ENCODE measurements at places on chromosomes 3 and 15.

GRCh38 chr3:72383883-72384282 lies 464.4 kb downstream of the SHQ1 start:
- H3K27ac ChIP-seq: no peak overlapping the region
- no peaks in the 10 kb centered on the region for H3K27me3 ChIP-seq
- H3K36me3 ChIP-seq: peaks cover 18% of the 10 kb centered on the region
- H3K4me3 ChIP-seq: no peak overlapping the region
- no peak for DNase-seq
- peaks cover 85% of the 10 kb centered on the region for H3K4me1 ChIP-seq

DNA sequence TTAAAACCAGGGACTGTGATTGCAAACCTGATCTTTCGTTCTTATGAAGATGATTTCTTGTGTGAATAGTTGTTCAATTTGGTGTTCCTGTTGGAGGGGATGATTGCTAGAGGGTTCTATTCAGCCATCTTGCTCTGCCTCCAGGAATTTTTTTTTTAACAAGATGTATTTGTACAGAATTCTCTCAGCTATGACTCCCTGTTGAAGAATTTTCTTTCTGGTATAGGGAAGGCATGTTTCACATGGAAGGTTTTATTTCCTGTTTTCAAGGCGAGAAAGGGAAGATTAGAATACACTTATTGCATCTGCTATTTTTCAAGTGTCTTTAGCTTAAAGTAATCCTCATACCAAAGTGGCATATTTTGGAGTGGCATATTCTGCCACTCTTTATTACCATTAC lies 5.6 kb upstream of the LRRC34 start:
- no peak overlapping the region for H3K4me3 ChIP-seq
- DNase-seq: no peak
- no peak overlapping the region for H3K27ac ChIP-seq
- H3K27me3 ChIP-seq: peaks cover 8% of the 10 kb centered on the region
- H3K36me3 ChIP-seq: no peaks in the 10 kb centered on the region
- H3K4me1 ChIP-seq: peaks cover 13% of the 10 kb centered on the region

- no peak overlapping the region for H3K4me3 ChIP-seq
- H3K27me3 ChIP-seq: peaks cover 5% of the 10 kb centered on the region
- no peak overlapping the region for H3K27ac ChIP-seq
These were observed 275.9 kb downstream of the DOCK3 start for GRCh38 chr3:50950591-50950990.

- H3K4me1 ChIP-seq: peaks cover 4% of the 10 kb centered on the region
- H3K27ac ChIP-seq: no peak overlapping the region
- no peak overlapping the region for H3K4me3 ChIP-seq
- H3K36me3 ChIP-seq: no peaks in the 10 kb centered on the region
- no peak for DNase-seq
These were observed 49.8 kb upstream of the CTDSPL start for GRCh38 chr3:37811625-37812498.

DNA sequence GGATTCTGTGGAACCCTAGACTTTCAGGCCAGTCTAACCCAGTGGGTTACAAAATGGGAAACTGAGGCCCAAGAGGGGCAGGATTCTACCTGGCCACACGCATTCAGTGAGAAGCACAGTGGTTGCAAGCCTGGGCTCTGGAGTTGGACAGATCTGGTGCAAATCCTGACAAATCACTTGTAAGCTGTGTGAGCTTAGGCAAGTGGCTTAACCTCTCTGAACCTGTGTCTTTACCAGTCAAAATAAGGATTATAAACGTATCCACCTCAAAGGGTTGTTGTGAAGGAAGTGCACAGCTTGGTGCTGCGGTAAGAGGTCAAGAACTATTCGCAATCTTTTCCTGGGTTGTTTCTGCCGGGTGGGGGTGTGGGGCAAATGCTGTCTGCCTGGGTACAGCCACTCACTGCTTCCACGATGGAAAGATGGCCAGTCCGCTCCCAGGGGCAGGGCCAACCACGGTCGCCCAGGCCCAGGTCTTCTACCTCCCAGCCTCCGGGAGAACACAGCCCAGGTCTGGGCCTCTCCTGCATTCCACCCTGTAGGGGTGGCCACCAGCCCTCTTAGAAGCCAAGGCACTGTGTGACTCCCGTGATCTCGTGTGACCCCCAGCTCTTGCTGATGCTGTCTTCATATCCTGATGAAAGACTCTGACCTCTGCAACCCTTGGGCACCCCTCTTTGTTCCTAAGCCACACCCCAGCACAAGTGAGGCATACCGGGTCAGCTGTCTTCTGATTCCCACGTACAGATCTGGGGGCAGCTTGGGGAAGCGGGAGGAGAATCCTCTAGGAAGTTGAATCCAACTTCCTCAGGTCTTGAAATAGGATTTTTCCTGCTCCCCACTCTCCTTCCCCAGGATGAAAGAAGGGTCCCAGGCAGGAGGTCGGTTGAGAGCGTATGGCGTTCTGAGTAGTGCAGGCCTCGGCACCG lies 1.5 kb downstream of the CHRNA3 start:
- DNase-seq: no peak
- peaks cover 8% of the 10 kb centered on the region for H3K4me1 ChIP-seq
- no peaks in the 10 kb centered on the region for H3K36me3 ChIP-seq
- peaks cover 44% of the 10 kb centered on the region for H3K27me3 ChIP-seq

GRCh38 chr15:73637527-73637926 lies 4.3 kb upstream of the NPTN start:
- H3K4me1 ChIP-seq: peaks cover 30% of the 10 kb centered on the region
- H3K36me3 ChIP-seq: no peaks in the 10 kb centered on the region
- no peak for DNase-seq
- H3K27me3 ChIP-seq: peaks cover 28% of the 10 kb centered on the region

DNA sequence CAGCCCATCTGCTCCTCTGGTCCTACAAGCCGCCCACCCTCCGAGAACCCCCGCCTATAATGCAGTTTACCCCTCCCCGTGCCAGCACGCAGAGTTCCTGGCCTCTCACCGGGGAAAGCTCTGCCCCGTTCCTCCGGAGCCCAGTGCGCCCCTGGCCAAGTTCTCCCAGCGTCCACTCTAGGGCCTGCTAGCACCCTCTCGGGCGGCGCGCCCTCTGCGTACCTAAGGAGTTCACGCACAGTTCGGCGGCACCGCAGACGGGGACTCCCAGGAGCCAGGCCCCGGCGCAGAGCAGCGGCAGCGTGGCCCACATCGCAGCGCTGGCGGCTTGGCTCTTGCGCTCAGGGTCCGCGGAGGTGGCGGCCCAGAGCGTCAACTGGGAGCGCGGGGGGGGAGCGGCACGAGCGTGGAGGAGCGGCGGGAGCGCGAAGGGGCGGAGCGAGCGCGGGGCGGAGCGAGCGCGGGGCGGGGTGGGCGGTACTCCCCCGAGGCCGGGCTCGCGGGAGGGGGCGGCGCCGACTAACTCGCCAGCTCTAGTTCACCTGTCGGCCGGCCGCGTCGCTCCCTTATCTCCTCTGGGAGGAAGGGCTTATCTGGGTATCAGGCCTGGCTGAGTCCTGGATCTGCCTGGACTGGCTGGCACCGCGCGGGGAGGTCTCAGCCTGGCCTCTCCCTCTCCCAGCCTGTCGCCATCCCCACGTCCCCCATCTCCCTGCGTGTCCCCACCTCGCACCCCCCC lies at the start of gene CTSH:
TSS of gene CTSH (minus strand) at position 378 of the 739 bp plus-strand sequence. CDS start at position 313, 65 bp downstream.
- H3K4me1 ChIP-seq: peaks cover 1% of the 10 kb centered on the region
- peak within 1 kb of the TSS; percentile 74 for H3K4me3 ChIP-seq
- H3K27me3 ChIP-seq: peaks cover 15% of the 10 kb centered on the region
- peaks cover 2% of the 10 kb centered on the region for H3K36me3 ChIP-seq
- peak; percentile 74 for DNase-seq
- peak within 1 kb of the TSS; percentile 27 for H3K27ac ChIP-seq

DNA sequence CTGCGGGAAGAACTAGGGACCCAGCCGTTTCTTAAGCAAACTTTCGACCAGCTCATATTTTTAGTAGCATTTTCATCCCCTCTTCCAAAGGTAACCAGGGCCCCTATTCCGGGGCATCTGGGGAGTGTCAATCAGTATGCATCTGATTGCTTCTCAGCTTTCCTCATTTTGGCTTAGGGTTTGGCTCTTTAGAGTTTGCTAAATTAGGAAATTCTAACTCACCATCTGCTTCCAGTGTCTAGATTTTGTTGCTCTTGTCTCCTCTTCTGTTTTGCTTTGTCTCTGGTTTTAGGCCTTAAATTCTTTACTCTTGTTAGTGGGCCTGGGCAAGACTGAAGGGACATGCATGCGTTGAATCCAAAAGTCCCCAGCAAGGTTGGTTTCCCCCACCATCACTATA lies 9.6 kb upstream of the ABTB1 start:
- H3K4me1 ChIP-seq: no peaks in the 10 kb centered on the region
- no peak overlapping the region for H3K4me3 ChIP-seq
- no peak overlapping the region for H3K27ac ChIP-seq
- H3K27me3 ChIP-seq: peaks cover 2% of the 10 kb centered on the region
- no peak for DNase-seq

GRCh38 chr15:29074045-29074444 lies 188.3 kb downstream of the APBA2 start:
- H3K4me1 ChIP-seq: no peaks in the 10 kb centered on the region
- H3K36me3 ChIP-seq: peaks cover 8% of the 10 kb centered on the region

DNA sequence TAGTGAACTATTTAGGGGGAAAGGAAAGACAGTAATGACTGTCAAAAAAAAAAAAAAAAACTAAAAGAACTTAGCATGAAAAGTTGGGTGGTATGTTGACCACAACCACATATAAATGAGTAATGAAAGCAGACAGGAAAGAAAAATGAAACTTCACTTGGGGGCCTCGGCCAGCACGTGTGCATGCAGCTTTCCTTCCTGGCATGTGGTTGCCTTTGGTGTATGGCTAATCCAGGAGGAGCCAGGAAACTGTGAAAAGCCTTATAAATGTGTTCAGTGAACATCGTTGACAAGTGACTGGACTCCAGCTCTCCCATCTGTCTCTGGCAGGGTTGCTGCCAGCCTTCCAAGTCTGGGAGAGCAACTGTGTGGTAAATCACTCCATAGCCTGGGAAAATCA lies 195.1 kb downstream of the DTWD1 start:
- peaks cover 16% of the 10 kb centered on the region for H3K4me1 ChIP-seq
- H3K4me3 ChIP-seq: no peak overlapping the region
- H3K36me3 ChIP-seq: no peaks in the 10 kb centered on the region
- H3K27me3 ChIP-seq: peaks cover 8% of the 10 kb centered on the region

DNA sequence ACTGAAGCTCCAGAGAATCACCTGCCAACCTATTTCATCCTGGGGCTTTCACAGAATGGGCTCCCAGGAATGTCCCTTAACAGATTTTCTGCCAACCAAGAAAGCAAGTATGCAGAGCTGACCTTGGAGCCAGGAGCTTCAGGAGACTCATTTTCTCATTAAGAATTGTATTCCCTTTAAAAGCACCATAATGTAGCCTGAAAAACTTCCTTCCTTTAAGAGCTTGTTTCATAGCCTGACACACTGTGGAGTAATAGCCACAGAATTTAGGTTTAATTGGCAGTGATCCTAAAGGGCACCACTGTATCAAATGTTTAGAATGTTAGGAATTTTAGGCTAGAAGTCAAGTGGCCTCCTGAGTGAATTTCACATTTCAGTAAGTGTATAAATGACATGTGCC lies 309.8 kb downstream of the GBE1 start:
- no peak overlapping the region for H3K4me3 ChIP-seq
- no peak for DNase-seq
- no peaks in the 10 kb centered on the region for H3K4me1 ChIP-seq
- no peaks in the 10 kb centered on the region for H3K36me3 ChIP-seq
- no peak overlapping the region for H3K27ac ChIP-seq

DNA sequence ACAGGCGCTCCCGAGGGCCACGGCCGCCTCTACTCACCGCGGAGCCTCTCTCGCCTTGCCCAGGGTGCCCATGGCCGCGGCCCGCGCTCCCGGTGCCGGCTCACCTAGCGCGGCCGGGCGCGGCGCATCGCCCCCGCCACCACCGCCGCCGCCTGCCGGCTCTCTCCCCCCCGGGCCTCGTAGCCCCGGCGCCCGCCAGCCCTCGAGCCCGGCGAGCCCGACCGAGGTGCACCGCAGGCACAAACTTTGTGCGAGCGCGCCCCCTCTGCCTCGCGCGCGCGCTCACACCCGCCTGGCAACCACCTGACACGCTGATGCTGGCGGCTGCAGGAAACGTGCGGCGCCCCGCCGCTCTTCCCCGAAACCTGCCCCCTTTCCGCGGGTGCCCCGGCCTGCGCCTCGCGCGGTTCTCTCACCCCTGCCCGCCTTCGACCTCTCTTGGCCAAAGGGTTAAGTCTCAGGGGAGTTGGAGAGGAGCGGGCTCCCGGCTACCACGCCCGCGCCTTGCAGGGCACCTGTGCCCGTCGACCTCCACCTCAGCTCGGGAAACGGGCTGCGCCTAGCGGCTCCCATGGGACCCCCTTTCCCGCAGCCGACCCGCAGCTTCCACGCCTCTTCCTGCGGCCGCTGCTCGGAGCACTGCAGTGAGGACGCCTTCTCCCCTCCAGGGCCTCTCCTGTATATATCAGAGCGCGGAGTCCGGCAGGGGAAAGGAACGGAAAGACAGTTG lies at the start of gene RASGRP1:
TSS of gene RASGRP1 (minus strand) at position 258 of the 730 bp plus-strand sequence. CDS start at position 72, 186 bp downstream.
- peak within 1 kb of the TSS; percentile 92 for H3K4me3 ChIP-seq
- H3K27ac ChIP-seq: peak within 1 kb of the TSS; percentile 92
- peak; percentile 83 for DNase-seq

- no peak overlapping the region for H3K4me3 ChIP-seq
- H3K27ac ChIP-seq: peak overlapping the region; percentile 35
- peaks cover 29% of the 10 kb centered on the region for H3K27me3 ChIP-seq
- H3K36me3 ChIP-seq: no peaks in the 10 kb centered on the region
- DNase-seq: peak; percentile 11
These were observed 192.2 kb upstream of the THRB start for GRCh38 chr3:24686808-24687207.

DNA sequence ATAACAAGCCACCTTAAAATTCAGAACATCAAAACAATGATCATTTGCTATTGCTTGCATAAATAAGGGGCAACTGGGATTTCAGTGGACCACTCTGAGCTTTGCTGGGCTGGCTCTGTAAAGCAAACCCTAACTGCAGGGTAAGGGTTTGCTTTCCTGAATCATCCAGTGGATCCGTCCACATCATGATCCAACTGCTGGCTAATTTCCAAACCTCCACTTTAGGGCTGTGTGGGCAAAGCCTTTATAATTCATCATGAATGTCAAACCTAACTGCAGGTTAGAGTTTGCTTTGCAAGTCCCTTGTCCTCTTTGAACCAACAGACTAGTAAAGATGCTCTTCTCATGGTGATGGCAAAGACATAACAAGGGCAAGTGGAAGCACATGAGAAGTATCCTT lies 76.1 kb downstream of the SYNPR start:
- peaks cover 19% of the 10 kb centered on the region for H3K27me3 ChIP-seq
- H3K36me3 ChIP-seq: no peaks in the 10 kb centered on the region
- no peak overlapping the region for H3K4me3 ChIP-seq
- no peak overlapping the region for H3K27ac ChIP-seq
- H3K4me1 ChIP-seq: no peaks in the 10 kb centered on the region
- no peak for DNase-seq

DNA sequence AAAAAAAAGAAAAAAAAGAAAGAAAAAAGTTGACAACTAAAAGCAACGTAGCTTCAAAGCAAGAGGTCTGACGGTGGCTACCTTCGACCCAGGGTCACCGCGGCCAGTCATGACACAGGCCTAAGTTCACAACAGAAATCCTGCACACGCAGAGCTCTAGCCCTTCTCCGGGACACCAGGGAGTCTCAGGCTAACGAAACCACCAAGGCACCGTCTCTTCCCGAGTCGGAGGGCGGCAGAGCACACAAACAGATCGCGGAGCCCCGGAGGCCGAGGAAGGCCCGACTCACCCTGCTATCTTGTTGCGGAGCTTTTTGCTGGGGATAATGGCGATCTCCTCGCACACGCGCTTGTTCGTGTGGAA lies 584 bp downstream of the RPS17 start:
- DNase-seq: no peak
- H3K27ac ChIP-seq: peak overlapping the region; percentile 96
- peaks cover 62% of the 10 kb centered on the region for H3K36me3 ChIP-seq
- H3K27me3 ChIP-seq: no peaks in the 10 kb centered on the region
- peaks cover 39% of the 10 kb centered on the region for H3K4me1 ChIP-seq

Data from activated naive CD8-positive, alpha-beta T cell treated with anti-CD3 and anti-CD28 coated beads, Interleukin-2, amount 50 U/mL, for 24 hours (primary cell).